Cortex of kidney (tissue), 1 donor: ENCODE measurements at places on chromosomes 16 and 17.

- no peak for DNase-seq
These were observed 42.4 kb downstream of the CD300LF start for GRCh38 chr17:74670329-74670728.

- DNase-seq: no peak
These were observed 724 bp downstream of the GAA start for GRCh38 chr17:80101946-80102663.

GRCh38 chr17:67993998-67994361 lies 2.3 kb downstream of the C17orf58 start:
- DNase-seq: no peak

- DNase-seq: no peak
These were observed 28.9 kb upstream of the PRM1 start for GRCh38 chr16:11309895-11310633.

- no peak for DNase-seq
These were observed 491 bp downstream of the USP7 start for GRCh38 chr16:8963010-8963820.

- DNase-seq: no peak
These were observed 5.1 kb downstream of the SNN start for GRCh38 chr16:11673091-11674000.

- DNase-seq: no peak
These were observed 5.0 kb upstream of the PRSS54 start for GRCh38 chr16:58299757-58300349.

- DNase-seq: no peak
These were observed 26.0 kb upstream of the HNF1B start for GRCh38 chr17:37770631-37771518.

DNA sequence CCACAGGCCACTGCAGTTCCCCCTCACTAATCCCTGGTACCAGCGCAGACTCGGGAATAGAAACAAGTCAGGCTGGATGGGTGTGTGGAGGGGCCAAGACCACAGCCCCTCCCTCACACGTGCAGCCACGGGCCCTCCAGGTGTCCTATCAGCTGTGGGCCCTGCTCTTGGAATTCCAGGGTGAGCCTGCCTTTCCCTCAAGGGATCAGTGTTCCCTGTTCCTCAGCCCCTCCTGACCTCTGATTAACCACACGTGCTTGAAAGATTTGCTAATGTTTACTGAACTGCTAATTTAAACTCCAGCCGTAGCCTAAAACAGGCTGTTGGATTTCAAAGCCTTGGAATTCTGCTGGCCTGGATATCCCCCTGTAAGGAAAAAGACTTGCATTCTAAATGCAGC lies 146.4 kb downstream of the SOCS1 start:
- no peak for DNase-seq

- no peak for DNase-seq
These were observed at the start of gene TEKT3 for GRCh38 chr17:15341385-15341849. Gene TEKT3 (minus strand): TSS chr17:15341597. CDS start chr17:15331585, 10,012 bp downstream.

DNA sequence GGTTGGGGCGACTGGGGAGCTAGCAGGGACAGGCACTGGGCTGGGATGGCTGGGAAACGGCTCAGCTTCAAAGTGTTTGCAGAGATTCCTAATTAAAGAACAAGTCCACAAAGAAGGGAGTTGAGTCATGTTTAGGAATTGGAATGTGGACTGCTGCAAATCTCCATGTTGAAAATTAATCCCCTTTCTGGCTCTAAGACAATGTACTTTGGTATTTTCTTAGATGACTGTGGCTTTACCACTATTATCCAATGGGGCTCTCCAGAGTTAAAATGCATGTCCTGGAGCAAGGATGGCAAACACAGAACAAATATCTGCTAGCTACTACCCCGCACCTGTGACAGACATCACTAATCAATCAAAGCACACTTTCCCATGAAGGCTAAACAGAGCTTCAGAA lies 22.2 kb upstream of the WSCD1 start:
- DNase-seq: no peak

- no peak for DNase-seq
These were observed 385.5 kb downstream of the SEC14L1 start for GRCh38 chr17:77526259-77526711.

GRCh38 chr17:71260366-71260940 lies 860.4 kb upstream of the SOX9 start:
- DNase-seq: no peak

- DNase-seq: no peak
These were observed at the start of gene MAZ for GRCh38 chr16:29806099-29806579. Gene MAZ (plus strand): TSS chr16:29806529. CDS start chr16:29806702, 173 bp downstream.

DNA sequence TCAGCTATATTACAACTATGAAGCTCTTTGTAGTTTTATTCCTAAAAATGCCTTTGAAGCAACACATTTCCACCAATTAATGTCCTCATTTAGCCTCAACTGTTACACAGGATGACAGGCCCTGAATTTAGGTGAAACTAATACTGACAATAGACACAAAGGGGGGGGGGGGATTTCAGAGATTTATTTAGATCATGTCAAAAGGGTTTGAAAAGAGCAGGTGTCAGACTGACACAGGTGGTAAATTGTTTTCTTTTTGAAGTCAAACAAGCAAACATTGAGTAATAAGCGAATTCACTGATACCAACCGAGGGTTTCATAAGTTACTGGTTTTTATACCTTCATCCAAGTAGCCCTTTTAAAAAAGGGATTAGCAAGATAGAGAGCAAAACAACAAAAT lies 40.8 kb downstream of the KANSL1 start:
- DNase-seq: no peak

DNA sequence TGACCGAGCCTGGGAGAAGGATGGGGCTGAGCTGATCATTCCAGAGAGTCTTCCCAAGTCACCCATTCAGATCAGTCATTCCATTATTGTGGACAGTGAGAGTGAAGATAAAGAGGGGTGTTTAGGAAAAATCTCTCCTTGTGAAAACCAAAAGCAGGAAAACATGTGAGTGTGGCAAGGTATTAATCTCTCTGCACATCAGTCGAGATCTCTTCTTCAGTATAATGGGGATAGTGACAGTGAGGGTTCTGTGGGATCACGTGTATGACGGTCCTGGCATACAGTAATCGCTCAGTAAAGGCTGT lies 35.4 kb downstream of the CHD9 start:
- no peak for DNase-seq

GRCh38 chr16:67304020-67304419 lies 22.5 kb downstream of the KCTD19 start:
- DNase-seq: no peak

DNA sequence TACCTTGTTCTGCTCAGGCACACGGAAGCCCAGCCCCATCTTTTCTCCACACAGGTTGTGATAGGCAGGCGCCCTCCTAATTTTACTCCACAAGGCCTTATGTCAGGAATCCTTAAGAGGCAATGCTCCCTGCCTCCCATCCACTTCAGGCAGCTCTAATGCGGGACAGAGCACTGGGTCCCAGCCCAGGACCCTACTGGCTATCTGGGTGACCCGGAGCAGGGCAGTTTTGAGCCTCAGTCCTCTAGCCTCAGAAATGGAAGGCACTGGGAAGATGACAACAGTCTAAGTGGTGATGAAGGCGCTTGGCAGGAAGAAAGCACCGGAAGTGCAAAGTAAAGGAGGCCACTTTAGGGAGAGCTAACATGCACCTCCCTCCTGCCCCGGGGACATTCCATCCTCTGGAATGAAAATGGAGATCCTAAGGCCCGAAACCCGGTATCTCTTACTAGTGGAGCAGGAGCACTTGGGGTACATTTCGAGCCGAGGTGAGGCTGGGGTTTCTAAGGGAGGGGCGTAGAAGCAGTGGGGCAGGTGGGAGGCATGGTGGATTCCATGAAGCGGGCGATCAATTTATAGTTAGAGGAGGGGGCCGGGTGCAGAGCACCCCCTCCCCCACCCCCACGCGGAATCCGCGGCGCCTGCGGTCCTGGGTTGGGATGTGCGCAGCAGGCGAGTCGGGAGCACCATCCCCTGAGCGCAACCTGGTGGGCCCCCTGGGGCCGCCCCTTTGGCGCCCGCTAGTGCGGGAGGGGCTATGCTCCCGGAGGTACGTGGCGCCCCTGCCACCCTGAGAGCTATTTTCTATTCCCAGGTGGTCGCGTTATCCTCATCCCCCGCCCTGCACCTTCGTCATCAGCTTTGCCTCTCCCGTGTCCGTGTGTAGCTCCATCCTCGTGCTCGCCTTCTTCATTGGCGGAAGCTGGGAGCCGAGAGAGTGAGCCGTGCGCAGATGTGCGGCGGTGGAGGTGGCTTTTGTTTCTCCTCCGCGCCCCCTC lies 4.9 kb downstream of the MT1F start:
- no peak for DNase-seq

DNA sequence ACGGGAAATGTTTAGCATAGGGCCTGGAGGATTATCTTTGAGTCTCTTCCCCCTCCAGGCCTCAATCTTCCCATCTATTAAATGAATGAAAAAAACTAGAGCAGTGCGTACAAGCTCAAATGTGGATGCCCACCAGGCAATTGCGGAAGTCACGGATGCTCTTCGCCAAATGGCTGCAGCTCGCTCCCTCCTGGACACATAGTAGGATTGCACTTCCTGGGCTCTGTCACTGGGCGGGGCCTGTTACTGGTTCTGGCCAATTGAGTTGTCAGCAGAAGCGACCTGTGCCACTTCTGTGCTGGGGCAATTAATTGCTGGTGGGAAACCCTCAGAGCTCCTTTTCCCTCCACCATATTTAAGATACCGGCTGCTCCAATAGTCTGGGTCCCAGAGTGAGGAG lies 168.2 kb upstream of the IRX6 start:
- DNase-seq: no peak

- DNase-seq: no peak
These were observed 124.5 kb downstream of the PRKCB start for GRCh38 chr16:23960081-23960885.

- no peak for DNase-seq
These were observed 64.0 kb downstream of the MYO18A start for GRCh38 chr17:29115961-29116803.

DNA sequence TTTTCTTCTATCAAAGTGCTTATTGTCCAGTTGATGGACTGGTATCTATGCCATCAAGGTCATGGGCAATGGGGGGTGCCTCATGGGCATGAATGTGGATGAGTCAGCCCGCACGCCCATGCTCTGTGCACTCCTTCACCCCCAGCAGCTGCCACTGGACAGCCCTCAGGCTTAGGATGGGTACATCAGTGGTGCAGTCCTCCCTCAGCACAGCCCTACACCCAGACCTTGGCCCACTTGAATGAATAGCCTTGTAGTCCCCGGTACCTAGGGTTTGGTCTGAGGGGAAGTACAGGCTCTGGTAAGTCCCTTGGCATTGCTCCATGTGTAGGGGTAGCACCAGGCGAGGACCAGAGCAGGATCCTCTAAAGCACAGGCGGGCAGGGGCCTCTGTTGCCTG lies 10.4 kb upstream of the GNA13 start:
- DNase-seq: no peak

- DNase-seq: no peak
These were observed 3.3 kb upstream of the LMF1 start for GRCh38 chr16:974001-974601.

DNA sequence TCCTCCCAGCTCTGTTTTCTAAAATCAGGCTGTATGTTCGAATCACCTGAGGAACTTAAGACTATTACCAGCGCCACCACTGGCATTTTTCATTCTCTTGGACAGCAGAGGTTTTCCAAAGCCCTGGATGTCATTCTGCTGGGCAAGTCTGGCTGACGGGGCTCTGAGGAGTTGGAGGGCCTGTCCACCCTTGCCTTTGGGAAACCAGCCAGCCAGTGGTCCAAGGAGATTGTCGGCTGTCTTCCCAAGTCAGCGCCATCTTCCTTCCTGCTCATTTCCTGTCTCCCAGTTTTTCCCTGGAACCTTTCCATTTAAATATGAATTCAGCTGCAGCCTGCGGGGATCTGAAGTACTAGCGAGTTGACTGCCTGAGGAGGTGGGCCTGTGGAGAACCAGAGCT lies 258.3 kb downstream of the PRKCA start:
- DNase-seq: no peak

DNA sequence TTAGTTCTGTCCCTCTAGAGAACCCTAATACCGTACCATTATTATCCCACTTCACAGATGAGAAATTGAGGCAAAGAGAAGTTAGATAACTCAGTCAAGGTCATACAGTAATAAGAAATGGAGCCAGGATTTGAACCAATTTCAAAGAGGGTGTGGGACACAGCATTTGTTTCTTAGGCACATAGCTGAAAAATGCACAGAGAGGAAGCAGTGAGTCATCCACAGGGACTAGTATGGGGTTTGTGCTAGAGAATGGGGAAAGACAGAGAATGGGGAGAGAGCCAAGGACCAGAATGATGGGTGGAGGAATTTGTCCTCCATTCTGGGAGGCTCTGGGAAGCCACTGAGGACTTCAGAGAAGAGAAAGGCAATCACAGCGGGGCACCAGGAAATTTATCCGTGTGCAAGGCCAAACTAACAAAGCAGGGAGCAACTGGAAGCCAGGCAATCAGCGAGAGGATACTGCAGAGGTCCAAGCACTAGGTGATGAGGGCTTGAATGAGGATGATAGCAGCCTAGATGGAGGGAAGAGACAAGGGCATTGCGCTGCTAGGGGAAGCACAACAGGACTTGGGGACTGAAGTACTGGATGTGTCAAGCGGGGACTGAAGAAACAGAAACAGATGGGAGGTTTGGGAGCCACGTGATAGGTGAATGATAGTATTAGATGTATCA lies 78.1 kb upstream of the ZFHX3 start:
- no peak for DNase-seq

DNA sequence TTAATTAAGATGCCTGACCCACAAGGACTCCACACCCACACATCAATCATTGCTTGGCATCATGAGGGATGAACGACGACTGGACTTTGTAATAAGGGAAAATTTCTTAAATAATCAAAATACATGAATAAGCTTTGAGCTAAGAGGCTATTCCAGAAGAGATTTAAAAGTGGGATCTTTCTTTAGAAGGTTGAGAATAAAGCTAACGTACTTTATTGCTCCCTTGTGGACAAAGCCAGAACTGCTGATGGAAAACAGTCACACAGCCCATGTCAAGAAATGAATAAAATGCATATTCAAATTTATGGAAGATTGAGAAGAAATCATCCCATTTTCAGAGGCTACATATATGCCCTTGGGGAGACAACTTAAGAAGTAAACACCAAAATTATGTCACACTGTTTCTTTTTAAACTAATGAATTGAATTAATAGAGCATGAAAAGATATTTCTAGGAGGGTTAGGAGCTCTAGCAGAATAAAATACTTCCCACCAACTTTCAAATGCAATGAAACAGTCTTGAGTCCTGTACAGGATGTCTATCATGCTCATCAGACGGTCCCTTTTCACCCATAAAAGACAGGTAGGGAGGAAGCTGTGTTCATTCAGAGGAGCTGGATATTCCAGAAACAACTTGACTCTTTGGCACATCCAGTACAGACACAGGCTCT lies 60.2 kb upstream of the PHOSPHO1 start:
- no peak for DNase-seq

GRCh38 chr17:35743626-35744328 lies 9.3 kb downstream of the GAS2L2 start:
- no peak for DNase-seq

GRCh38 chr17:48213797-48214196 lies 106.2 kb downstream of the SNX11 start:
- DNase-seq: no peak

DNA sequence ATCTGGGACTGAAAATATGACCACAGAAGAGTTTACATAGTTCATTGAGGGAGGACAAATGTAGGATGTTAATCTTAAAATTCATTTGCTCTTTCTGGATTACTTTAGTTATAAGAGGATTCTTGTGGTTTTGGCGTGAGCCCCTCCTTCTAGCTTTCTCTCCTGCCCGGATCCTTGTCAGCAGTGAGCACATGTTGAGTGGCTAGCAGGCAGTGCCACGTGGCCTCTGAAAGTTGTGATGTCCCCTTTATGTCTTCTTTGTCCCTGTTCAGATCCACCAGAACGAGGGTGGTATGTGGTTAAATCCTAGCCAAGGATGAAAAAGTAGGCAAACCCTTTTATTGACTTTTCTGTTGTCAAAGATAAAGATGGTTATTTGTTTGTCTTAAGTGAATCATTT lies 83.8 kb downstream of the GNAO1 start:
- no peak for DNase-seq
